ENCODE measurements at places on chromosomes 3 and 15.

GRCh38 chr3:81980596-81981494 lies 219.4 kb upstream of the GBE1 start:
- DNase-seq, result no peak

- DNase-seq, result no peak
These were observed 14.6 kb upstream of the BLOC1S6 start for GRCh38 chr15:45572617-45573016.

DNA sequence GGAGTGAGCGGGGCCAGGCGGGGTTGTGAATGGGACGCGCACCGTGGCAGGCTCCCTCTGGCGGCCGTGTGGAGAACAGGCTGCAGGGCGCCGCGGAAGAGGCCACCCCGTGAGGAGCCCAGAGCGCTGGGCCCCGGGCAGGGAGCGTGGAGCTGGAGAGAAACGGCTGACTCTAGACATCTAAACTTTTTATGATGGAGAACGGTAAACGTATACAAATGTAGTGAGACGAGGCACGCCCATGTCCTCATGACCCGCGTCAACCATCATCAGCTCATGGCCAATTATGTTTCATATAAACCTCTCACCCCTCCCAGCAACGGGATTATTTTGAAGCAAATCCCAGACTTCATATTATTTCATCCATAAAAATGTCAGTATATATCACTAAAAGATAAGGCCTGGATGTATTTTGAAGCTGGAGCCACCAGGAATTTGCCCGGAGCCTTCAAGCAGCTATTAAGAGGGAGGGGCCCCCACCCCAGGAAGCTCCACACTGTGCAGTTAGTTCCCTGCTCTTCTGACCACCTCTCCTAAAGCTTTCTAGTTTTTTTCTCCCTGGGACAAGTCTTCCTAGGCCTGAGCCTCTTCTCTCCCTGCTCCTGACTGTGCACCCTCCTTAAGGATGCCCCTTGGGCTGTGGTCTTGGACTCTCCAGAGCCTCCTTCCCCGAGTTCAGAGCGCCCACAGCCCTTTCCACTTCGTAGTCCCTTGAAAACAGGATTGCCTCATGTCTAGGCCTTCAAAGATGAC lies 149.5 kb downstream of the SMAD6 start:
- DNase-seq, result peak; percentile 23

DNA sequence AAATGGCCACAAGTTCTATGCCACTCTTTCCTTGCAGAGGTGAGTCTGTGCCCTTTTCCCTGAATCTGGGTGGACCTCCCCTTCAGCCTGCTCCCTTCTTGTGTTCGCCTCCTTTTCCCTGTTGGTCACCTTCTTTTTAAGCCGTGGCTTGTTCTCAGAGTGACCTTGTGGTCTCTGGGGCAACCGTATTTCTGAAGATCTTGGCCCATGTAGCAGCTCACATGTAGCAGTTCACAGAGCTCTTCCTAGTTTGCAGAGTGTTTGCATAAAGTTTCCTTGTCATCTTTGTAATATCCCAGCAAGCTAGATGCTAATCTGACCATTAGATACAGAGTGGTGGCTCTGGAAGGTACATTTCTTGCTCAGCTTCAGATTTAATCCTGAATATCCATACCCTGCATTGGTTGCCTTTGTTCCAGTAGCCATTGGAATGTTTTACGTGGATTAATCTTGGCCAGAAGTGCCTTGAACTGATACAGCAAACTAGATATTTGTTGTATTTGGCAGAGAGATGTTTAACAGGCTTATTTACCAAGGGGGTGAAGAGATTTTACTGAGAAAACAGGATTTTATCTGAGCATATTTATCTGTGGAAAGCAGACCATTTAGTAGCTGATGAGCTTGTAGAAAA lies 40.7 kb upstream of the BSN start:
- no peak for DNase-seq

GRCh38 chr3:30248423-30248822 lies 358.0 kb upstream of the TGFBR2 start:
- DNase-seq, result no peak

GRCh38 chr3:4508048-4508981 lies 15.2 kb downstream of the ITPR1 start:
- DNase-seq, result no peak

- DNase-seq, result no peak
These were observed 13.4 kb downstream of the SEMA7A start for GRCh38 chr15:74420193-74420905.

- DNase-seq, result no peak
These were observed 6.0 kb downstream of the SPATA16 start for GRCh38 chr3:173135059-173135458.

DNA sequence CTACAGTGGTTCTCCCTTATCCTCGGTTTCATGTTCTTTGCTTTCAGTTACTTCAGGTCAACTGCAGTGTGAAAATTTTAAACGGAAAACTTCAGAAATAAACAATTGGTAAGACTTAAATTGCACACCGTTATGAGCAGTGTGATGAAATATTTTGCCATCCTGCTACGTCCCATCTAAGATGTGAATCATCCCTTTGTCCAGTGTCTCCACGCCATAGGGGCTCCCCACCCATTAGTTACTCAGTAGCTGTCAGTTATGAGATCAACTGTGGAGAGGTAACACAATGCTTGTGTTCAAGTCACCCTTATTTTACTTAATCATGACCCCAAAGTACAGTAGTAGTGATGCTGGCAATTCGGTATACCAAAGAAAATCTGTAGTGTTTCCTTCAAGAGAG lies 47.4 kb downstream of the TJP1 start:
- DNase-seq, result no peak

DNA sequence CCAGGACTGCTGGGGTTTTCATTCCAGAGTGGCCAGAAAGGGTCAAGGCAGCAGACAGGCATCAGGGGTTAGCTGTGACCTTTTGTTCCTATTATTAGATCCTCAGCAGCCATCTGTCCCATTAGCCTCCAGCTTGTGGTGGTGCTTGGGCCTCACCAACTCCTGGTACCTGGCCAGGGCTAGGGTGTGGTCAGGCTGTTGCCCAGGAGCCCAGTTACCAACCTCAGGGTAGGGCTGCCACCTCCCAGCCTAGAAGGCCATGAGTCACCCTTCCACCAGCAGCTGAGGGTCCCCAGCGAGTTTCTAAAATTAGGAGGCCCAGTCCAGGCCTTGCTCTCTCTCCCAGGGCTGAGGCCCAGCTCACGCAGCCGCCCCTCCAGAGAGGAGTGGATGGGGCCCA lies 12.2 kb downstream of the TMEM43 start:
- DNase-seq, result no peak

DNA sequence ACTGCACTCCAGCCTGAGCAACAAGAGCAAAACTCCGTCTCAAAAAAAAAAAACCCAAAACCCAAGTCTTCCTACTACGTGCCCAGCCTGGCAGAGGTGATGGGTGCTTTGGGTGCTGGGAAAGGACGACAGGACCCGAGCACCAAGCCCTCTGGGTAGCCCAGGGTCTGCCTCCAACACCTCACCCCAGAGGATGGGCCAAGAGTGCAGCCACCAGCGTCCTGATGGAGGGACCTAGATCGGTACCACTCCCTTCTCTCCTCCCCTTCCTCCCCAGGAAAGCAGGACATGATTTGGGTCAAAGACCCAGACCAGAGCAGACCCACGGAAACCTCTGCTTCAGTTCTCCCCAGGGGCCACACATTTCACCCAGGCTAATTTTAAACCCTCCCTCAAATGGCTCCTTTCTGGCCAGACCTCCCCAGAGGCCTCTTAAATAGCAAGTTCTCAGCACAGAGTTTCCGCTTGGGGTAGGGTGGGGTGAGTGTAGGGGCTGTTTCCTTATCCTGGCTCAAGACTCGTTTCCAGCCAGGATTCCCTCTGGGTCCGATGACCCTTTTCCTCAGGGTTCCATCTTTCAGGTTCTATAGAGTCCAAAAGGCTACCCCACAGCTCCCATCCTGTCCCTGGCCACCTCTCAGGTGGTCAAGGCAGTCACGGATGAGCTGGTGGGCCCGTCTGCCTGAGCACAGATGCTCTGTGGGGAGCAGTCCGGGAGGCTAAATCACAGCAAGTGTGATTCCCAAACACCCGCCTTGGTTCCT lies 20.5 kb downstream of the RBPMS2 start:
- no peak for DNase-seq

DNA sequence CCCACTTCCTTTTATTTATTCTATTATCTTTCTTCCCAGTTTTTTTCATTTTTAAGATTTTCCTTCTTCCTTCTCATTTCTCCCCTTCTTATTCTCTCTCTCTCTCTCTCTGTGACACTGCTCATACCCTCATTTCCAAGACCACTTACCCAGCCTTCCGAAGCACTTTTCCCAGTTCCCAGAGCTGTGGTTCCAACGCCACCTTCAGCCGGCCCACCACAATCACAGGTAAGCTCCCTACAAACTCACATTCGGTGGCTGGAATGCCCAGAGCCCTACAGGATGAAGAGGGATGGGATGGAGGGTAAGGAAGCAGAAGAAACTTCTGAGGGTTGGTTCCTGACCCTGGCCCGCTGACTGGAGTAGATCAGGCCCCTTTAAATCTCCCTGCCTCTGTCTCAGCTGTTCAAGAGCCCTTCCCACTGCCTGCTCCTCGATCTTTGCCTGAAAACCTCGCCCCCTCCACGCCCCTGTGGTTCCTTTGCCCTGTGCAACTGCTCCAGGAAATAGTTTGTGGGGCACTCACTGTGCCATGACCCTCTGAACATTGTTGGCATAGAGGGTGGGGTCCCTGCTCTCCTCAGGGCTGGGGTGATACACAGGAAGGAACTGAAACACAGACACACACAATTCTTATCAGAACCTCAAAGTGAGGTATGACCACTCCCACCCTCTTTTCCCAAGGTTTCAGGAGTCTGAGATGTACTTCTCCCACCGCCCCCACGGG lies 4.8 kb downstream of the LPCAT4 start:
- DNase-seq, result no peak

GRCh38 chr15:42735382-42736165 lies 1.4 kb downstream of the CDAN1 start:
- DNase-seq, result no peak

DNA sequence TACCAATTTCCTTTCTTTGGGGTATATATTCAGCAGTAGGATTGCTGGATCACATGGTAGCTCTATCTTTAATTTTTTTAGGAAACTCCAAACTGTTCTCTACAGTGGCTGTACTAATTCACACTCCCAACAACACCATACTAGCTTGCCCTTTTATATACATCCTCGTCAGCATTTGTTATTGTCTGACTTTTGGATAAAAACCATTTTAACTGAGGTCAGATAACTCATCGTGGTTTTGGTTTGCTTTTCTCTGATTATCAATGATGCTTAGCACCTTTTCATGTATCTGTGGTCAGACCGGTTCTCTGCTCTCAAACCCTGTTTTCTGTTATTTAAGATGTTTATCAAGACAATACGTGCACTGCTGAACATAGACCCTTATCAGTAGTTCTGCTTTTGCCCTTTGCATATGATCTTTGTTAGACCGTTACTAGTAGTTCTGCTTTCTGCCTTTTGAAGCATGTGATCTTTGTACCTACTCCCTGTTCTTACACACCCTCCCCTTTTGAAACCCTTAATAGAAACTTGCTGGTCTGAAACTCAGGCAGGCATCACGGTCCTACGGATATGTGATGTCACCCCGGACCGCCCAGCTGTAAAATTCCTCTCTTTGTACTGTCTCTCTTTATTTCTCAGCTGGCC lies 474.3 kb downstream of the RSL24D1 start:
- DNase-seq, result no peak

DNA sequence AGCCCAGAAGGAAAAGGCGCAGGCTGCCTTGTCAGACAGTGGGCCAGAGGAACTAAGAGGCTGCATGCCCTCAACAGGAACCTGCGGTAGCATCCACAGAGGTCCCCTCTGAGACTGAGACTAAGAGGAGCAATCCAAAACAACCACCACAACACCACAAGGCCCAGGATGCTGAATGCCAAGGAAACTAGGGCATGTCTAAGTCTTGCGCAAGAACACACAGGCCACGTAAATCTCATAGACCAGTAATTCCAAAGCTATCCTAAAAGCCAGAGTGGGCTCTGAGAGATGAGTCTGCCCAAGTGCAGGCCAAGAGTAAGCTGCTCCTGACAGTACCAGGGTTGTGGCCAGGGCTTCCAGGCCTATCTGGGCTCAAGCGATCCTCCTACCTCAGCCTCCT lies 12.9 kb downstream of the MON1A start:
- DNase-seq, result no peak

GRCh38 chr3:57078344-57078634 lies 17.8 kb downstream of the SPATA12 start:
- no peak for DNase-seq

GRCh38 chr3:118436697-118437262 lies 597.9 kb downstream of the IGSF11 start:
- no peak for DNase-seq

GRCh38 chr3:73433079-73433478 lies 191.7 kb downstream of the PDZRN3 start:
- no peak for DNase-seq

DNA sequence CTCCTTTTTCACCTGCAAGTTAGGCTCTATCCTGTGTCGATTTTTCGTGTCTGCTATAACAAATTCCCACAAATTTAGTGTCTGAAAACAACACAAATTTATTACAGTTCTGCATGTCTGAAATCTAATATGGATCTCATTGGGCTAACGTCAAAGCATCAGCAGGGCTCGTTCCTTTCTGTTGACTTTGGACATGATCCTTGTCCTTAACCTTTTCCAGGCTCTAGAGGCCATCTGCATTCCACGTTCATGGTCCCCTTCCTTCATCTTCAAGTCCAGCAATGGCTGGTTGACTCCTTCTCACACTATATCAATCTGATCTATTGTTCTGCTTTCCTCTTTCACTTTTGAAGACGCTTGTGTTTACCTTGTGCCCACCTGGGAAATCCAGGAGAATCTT lies 165.7 kb upstream of the RARB start:
- DNase-seq, result no peak

- no peak for DNase-seq
These were observed 738.4 kb downstream of the PLOD2 start for GRCh38 chr3:145422556-145422955.

DNA sequence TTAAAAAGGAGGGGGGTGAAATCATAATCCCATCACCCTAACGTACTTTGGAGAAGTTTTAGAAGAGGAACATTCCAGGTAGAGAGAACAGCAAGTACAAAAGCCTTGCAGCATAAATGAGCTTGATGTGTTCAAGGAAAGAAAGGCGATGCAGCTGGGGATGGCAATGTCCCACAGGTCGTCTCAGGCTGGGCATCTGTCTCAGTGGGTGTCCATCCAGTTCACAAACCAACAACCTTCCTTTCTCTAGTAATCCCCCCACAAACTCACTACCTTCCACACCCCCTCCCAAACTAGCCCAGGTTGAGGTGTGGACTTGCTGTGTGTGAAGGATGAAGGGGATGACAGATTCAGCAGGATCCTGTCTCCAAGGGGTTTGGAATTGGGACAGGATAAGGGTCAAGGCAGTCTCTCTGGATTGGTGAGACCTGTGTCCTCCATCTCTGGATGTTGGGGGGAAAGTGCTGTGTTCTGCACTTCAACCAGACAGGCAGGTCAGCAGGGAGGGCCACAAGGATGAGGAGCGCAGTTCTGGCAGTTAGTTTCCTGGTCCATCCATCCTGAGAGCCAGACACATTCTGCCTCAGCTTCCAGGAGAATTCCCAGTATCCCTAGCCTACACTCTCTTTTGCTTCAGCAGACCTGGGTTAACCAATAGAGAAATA lies 1.7 kb upstream of the ESYT3 start:
- no peak for DNase-seq

Measured in stimulated activated CD8-positive, alpha-beta memory T cell treated with anti-CD3 and anti-CD28 coated beads, Interleukin-4, amount 100 ng/mL, for 1 hour (primary cell).